Activated naive CD8-positive, alpha-beta T cell treated with anti-CD3 and anti-CD28 coated beads, Interleukin-2, amount 10 ng/mL, durations not matched to agents 7 days and 5 days (primary cell): ENCODE measurements at places on chromosomes 1 and 21. TPM values are rescaled to one million over a fixed set of nuclear protein-coding genes. Genes with fewer than 3 reads are reported as not detected.

DNA sequence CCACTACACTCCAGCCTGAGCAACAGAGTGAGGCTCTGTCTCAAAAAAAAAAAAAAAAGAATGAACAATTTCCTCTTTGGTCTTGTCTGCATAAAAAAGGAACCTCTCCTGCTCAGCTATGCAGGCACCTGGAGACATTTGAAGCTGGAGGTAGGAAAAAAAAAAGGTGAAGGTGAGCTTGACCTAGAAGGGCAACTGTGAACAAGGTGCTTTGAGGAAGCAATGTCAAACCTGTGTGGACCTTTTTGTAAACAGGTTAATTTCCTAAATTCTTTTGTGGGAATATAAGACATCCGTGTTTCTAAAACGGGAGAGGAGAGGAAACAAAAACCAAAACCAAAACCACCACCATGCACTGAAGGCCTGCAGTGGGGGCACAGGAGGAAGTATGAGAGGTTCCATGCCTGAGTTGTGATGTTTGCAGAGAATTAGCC is 77.5 kb downstream of the SLC45A1 start:
- DNase-seq = no peak

GRCh38 chr1:7684132-7684531 is 87.0 kb upstream of the VAMP3 start:
- DNase-seq = no peak

- DNase-seq = no peak
Measured at GRCh38 chr1:211036381-211037060, 97.4 kb downstream of the KCNH1 start.

DNA sequence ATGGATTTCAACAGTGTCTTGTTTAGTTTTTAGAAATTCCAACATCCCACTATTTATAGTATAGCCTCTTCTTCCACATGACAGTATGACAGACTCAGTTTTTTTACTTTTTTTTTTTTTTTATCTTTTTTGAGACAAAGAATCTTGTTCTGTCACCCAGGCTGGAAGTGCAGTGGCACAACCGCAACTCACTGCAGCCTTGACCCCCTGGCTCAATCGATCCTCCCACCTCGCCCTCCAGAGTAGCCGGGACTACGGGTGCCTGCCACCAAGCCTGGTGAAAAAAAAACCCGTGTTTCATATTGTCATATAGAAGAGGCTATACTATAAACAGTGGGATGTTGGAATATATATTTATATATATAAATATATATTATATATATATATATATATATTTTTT is 1.2 kb upstream of the DR1 start:
- DNase-seq = no peak

DNA sequence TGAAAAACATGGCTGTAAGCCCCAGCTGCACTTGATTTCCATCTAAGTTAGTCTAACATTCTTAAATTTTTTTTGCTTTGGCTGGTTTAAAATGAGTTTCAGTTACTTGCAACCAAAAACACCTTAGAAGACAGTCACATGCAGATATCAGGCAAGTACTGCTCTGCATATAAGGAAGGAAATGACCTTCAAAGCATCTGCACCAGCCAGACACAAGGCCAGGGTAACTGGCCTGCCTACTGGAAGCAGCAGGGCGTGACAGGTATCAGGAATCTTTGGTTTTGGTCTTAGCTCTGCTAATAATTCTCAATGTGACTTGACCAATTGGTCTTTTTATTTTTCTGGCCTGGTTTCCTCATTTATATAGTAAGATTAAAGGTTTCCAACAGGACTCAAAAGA is 33.5 kb downstream of the SCYL3 start:
- DNase-seq = no peak

DCST1 gene
- total RNA-seq = not detected

GRCh38 chr1:204081164-204081790 is 8.4 kb downstream of the SOX13 start:
- no peak for DNase-seq

RBP7 gene
- total RNA-seq = 0.53 TPM

LCK gene
- 472 TPM for total RNA-seq

DNA sequence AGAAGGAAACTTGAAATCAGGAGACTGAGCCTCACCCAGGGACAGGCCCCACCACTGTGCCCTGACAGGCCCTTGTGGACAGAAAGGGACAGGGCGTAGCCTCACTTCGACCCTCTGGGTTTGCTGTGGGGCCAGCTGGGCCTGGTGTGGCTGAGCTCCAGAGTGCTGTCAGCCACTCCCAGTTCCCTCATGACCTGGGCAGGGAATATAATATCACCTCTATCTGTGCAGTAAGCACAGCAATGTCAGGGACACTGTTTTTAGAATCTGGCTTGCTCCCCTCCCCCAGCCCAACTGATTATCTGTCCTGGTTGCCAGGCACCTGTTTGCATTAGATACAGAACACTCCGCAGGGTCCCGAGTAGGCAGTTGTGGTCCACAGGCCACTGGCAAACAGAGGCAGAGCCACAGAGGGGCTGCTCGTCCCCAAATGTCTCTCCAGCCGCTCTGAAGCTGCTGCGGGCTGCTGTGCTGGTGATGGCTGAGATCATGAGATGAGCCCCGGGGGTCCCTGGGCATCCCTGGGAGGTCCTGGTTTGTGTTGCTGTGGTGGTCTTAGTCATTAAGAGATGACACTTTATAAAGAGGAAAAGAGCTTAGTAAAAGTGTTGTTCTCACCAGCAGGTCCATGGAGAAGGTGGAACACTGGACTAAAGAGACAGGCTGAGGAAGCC is 51.6 kb downstream of the ETS2 start:
- no peak for DNase-seq

- DNase-seq = no peak
Measured at GRCh38 chr1:119873135-119874015, 22.9 kb downstream of the ADAM30 start.

DNA sequence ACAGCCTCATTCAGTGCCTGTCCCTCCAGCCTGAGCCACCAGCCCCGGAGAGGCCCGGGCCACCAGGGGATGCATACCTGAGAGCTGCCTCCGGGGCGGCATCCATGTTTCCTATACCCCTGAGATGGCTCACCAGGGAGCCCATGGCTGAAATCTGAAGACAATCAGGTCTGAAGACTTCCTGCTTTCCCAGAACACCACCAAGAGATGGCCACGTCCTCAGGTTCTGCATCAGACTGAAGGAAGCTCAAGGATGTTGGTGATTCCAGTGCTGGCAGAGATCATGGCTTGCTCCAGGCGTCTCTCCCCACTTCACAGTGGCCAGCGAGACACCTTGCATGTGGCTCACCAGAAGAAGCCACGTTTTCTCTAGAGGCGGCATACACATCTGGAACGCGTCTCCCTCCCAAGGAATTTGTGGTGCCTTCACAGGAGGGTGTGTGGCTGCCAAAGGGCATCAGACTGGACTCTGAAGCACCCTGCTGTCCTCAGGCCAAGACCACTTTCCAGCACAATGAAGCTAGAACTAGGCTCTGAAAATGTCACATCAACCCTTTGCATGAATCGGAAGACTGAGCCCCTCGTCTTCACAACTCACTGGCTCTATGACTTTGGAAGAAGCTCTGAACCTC is 170.7 kb upstream of the IRF2BP2 start:
- DNase-seq = no peak

PROX1 gene
- total RNA-seq = not detected

DNA sequence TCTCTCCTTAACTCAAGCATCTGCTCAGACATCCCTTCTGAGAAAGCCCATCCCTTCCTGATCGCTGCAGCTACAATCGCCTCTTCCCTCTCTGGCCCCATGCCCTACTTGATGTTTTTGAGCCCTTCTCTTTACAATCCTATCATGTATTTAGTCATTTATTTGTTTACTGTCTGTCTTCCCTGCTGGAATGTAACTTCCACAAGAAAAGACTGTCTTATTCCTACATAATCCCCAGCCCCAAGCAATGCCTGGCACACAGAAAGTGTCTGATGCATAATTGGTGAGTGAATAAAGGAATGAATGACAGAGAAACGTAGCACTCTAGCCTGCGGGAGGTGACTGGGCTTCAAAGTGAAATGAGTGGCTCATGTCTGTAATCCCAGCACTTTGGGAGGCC is 25.4 kb downstream of the ECE1 start:
- DNase-seq = no peak

GRCh38 chr1:212691561-212692071 is 8.0 kb downstream of the BATF3 start:
- DNase-seq = no peak

- DNase-seq = no peak
Measured at GRCh38 chr21:37742115-37742514, 174.1 kb downstream of the KCNJ6 start.

DNA sequence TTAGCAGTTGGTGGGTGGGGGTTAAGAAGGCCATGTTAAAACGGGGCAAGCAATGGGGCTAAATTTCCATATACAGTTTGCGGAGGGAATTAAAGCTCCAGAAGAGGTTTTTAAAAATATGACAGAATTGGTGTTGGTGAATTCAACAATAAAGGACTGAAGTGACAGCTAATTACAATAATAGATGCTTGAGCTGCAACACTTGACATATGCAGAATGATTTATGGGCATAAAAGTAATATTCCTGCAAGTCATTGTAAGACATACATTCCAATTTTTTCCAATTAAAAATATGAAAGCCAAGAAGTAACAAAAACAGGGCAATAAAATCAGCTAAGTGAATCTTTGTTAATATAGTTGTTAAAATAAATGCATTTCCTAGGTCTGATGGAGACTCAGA is 202.2 kb upstream of the MAP1LC3C start:
- no peak for DNase-seq

MRTO4 gene
- 28.2 TPM for total RNA-seq
